ENCODE measurements at places on chromosomes 2 and 18. TPM values are rescaled to one million over a fixed set of nuclear protein-coding genes. Genes with fewer than 3 reads are reported as not detected.
A peak's percentile ranks its signal among the peaks of the same experiment; 100 is the strongest.

- H3K4me3 ChIP-seq, result no peak overlapping the region
- no peak overlapping the region for H3K27ac ChIP-seq
- no peak for DNase-seq
Measured at GRCh38 chr18:58025733-58026132, 18.3 kb upstream of the NEDD4L start.

GRCh38 chr2:7825591-7826312 lies 856.1 kb upstream of the ID2 start:
- H3K27me3 ChIP-seq, result no peaks in the 10 kb centered on the region
- DNase-seq, result peak; percentile 83
- peaks cover 28% of the 10 kb centered on the region for H3K4me1 ChIP-seq
- peak overlapping the region; percentile 47 for H3K4me3 ChIP-seq
- peaks cover 7% of the 10 kb centered on the region for H3K36me3 ChIP-seq
- H3K27ac ChIP-seq, result peak overlapping the region; percentile 96

DNA sequence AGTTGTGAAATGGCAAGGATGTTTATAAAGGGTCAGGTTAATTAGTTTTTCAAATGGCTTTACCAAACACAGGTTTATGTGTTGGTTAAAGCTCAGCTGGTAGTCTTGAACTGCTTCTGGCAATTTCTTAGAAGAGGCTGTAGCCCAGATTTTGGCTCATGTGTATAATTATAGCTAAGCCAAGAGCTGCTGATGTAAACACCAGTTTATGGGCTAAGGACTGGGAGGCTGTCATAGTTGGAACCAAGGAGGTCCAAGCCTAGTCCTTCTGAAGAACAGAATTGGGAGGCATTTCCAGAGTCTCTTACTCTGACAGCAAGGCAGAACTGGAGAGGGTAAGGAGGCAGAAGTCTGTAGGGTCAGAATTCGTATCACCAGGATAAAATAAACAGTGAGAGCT lies 25.4 kb downstream of the UBE2E3 start:
- no peaks in the 10 kb centered on the region for H3K36me3 ChIP-seq
- DNase-seq, result no peak
- H3K4me3 ChIP-seq, result no peak overlapping the region
- H3K4me1 ChIP-seq, result peaks cover 3% of the 10 kb centered on the region
- no peaks in the 10 kb centered on the region for H3K27me3 ChIP-seq

GRCh38 chr2:43495727-43496126 lies 100.1 kb downstream of the THADA start:
- no peaks in the 10 kb centered on the region for H3K27me3 ChIP-seq
- no peak overlapping the region for H3K4me3 ChIP-seq
- H3K4me1 ChIP-seq, result no peaks in the 10 kb centered on the region
- H3K36me3 ChIP-seq, result peaks cover 39% of the 10 kb centered on the region
- H3K27ac ChIP-seq, result no peak overlapping the region
- no peak for DNase-seq

GRCh38 chr2:223097888-223098383 lies 45.9 kb downstream of the KCNE4 start:
- no peaks in the 10 kb centered on the region for H3K27me3 ChIP-seq
- H3K4me1 ChIP-seq, result no peaks in the 10 kb centered on the region
- no peak overlapping the region for H3K4me3 ChIP-seq

The COL6A3 gene
- 27.6 TPM for total RNA-seq

The ABCB11 gene
- total RNA-seq, result not detected

GRCh38 chr2:223101340-223102039 lies 49.5 kb downstream of the KCNE4 start:
- H3K4me3 ChIP-seq, result no peak overlapping the region
- H3K4me1 ChIP-seq, result no peaks in the 10 kb centered on the region
- H3K27me3 ChIP-seq, result no peaks in the 10 kb centered on the region
- DNase-seq, result no peak
- H3K27ac ChIP-seq, result no peak overlapping the region

DNA sequence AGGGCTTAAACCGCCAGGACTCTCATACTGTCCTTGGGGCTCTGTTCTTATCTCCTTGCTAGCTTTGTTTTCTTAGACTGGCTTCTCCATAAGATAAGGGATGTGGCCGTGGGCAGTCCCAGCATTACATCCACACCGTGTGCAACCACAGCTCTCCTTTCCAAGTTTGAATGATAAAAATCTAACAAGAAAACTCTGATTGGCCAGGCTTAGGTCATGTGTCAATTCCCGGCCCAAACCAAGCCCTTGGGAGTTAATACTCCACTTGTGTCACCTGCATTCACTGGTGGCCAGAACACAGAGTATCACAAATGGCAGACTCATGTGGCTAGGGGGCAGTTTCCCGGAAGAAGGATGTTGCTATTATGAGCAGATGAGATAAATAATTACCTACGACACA lies 43.2 kb upstream of the KDM3A start:
- H3K27me3 ChIP-seq, result no peaks in the 10 kb centered on the region
- H3K36me3 ChIP-seq, result no peaks in the 10 kb centered on the region

- peak overlapping the region; percentile 6 for H3K27ac ChIP-seq
- H3K27me3 ChIP-seq, result no peaks in the 10 kb centered on the region
- H3K4me1 ChIP-seq, result peaks cover 5% of the 10 kb centered on the region
- H3K36me3 ChIP-seq, result peaks cover 7% of the 10 kb centered on the region
- DNase-seq, result no peak
Measured at GRCh38 chr18:80147037-80147417, 38.0 kb downstream of the ADNP2 start.

The KCNG2 gene
- total RNA-seq, result not detected
